ENCODE measurements at places on chromosomes 7 and 10.
A peak's percentile ranks its signal among the peaks of the same experiment; 100 is the strongest.

DNA sequence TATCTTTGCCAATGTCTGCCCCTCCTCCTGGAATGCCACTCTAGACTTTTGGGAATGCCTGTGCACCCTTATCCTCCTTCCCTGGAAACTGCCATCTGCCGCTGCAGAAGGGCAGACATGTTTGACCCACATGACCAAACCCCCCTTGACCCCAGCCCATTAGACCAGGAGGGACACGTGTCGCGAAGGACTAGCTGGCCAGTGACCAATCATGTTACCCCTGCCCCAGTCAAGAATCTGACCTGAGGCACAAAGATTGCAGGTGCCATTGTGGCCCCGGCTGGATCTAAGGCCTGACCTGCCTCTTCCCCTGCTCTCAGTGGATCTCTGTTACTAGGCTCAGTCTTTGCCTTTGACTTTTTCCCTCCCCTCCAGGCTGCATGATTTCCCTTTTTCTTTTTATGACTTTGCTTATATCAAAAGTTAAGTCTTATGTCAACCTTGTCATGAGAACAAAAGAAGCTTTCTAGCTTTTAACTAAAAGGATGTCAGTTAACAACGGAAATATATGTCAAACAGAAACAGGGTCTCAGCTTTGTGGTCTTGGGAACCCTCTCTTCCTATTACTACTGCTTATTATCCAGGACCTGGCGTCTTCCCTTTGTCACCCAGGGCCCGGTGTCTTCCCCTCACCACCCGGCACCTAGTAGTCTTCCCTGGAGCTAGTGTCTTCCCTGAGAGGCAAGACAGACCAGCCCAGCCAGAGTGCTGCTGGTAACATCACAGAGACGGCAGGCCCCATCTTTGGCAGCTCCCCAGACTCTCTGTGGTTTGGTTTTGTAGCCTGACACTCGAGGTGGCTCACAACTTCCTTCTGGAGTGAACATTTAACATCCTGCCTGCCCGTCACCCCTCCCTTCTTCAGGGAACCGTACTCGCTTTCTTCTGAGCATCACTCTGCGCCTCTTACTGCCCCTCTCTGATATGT is 24.4 kb upstream of the PPIF start:
- peak; percentile 86 for DNase-seq

GRCh38 chr10:84739641-84740040 is 411.3 kb downstream of the CCSER2 start:
- no peak for DNase-seq

DNA sequence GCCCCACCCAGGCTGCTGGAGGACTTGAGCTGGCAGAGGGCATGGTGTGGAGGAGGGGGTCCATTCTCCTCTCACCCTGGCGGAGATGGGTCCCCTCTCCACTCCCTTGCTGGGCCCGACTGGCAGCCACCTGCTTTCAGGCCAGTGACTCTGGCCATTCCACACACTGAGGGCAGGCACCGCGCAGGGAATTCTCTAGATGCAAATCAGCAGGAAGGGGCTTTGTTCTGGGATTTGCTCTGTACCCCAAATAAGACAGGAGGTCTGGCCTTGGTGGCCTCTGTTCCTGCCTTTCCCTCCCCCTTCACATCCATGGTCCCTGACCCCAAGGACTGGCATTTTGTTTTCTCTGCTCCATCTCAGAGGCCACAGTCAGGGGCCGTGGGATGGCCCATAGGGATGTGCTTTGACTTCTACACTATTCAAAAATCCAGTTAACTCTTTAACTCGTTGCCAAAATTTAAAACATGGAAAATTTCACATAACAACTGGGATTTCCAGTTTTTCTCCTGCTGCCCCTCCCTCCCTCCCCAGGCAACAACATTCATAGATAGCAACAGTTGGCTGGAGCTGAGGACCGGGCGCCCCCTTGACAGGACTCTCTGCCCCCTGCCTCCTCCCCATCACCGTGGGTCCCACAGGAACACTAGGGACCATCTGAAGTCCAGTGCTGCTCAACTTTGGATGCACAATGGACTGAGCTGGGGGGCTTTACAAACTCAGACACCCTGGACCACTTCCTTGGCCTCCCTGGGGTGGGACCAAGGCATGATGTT is 33.9 kb downstream of the PPIF start:
- no peak for DNase-seq

GRCh38 chr10:33509231-33509831 is 174.9 kb upstream of the NRP1 start:
- DNase-seq, result peak; percentile 82

DNA sequence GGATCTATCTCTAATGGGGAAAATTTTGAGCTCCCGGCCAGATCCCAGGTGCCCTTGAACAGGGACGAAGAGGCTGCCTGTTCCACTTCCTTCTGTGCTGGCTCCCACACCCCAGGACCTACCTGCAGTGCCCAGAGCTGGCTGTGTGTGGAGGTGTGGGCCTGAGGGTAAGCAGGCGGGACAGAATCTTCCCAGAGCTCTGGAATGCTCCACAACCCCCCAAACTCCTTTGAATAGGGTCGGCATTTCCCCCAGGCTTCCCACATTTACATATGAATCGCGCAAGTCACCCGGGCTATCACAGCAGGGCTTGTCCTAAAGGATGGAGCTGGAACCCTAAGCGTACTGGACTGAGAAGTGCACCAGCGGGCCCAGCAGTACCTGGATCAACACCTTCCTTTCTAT is 95.9 kb downstream of the DNMBP start:
- DNase-seq, result no peak

DNA sequence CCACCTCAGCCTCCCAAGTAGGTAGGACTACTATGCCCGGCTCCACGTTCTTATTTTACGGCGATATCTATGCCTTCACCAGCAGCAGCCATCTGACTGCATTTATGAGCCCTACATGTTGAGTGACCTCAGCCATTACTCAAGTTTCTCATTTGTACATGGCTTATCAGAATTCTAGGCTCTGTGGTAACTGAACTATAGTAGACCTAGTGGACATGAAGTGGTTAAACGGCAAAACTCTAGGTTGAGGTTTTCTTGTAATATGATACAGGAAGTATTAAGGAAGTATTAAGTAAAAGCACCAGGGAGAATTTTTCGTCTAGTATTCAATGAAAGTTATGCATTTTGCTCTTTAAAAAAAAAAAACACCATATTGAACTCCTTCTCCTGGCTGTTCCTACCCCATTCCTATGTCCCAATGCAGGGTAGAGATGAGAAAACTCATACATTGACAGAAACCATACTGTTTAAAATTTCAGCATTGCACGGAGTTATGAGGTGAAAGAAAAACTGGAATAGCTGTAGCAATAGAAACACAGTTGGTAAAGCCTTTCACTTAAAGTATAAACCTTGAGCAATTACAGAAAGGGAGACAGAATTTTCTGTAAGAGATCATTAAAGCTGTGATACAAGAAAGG is 39.8 kb upstream of the EPC1 start:
- peak; percentile 18 for DNase-seq

DNA sequence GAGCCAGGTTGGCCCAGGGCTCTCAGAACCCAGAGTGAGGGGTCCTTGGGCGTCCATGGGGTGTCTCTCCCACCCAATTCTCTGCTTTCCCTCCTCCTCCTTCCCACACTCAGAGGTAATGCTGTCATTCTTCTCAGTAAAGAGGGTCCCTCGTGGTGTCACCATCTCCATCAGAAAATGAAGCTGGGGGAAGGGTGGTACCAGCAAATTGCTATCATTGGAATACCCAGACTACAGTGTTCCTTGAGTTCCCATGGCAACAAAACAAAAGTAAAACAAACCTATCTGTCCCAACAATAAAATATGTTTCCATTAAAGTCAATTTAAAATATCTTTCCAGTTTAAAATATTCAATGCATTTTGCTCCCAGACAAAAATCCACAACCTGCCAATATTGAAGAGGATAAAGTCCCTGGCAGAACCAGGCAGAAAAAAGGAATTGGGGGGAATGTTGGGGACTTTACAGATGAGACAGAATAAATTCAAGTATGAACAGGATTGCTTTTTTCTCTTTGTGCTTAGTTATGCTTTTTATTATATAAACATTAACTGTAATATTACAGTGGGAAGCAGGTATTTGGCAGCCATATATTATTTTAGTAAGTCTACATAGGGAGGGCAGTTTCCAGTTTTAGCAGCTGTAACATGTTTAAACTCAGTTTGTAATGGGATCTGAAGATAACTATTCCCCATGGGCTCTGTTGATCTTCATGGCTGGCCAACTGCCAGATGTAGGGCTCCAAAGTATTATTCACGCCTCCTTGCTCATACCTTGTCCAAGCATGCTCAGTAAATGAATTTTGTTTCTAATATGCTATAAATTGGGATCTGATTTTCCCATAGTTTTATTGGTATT is 182.1 kb downstream of the ARID5B start:
- peak; percentile 14 for DNase-seq

- DNase-seq, result peak; percentile 26
Measured at GRCh38 chr10:44723619-44724325, 187.4 kb upstream of the TMEM72 start.

GRCh38 chr10:25059990-25060389 is 43.6 kb downstream of the THNSL1 start:
- DNase-seq, result no peak

DNA sequence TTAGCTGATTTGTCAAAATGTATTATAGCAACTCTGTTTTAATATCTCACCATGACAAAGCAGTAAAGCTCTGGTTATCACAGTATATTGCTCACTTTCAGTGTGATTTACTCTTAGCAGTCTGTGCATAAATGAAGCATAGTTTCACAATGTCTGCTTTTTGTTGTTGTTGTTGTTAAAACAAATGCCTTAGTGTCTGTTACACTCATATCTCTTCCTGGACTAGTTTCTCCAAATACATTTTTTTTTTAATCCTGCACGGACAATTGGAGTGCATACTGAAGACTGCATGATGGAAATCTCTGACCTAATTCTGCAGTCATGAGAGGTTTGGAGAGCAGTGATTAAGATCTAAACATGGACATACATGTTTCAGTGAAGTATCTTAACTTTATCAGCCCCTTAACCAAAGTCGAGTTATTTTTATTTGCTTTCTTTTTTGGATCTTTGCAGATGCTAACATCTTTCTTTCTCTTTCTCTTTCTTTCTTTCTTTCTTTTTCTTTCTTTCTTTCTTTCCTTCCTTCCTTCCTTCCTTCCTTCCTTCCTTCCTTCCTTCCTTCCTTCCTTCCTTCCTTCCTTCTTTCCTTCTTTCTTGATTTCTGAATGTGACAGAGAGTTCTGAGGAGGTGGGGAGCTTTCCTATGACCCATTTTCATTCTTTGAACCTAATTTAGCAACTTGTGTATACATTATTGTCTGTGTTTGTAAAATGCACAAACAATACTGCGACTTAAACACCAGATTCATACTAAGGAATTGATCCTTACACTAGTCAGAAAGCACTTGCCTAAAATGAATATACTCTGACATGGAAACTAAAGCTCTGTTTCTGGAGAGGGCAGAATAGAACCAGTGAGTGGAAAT is 161.5 kb upstream of the AGR3 start:
- DNase-seq, result no peak

DNA sequence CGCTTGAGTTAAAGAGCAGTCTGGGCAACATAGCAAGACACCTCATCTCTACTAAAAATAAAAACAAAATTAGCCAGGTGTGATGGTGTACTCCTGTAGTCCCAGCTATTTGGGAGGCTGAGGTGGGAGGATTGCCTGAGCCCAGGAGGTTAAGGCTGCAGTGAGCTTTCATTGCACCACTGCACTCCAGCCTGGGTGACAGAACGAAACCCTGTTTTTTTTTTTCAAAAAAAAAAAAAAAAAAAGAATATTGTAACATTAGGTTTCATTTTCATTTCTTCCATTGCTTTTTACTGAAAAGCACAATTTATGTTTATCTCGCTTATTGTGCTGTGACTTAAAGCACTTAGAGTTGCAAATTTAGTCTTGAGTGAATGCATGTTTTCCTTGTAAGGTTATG is 80.0 kb downstream of the MLLT10 start:
- no peak for DNase-seq

GRCh38 chr10:93367664-93368063 is 114.5 kb downstream of the MYOF start:
- no peak for DNase-seq

DNA sequence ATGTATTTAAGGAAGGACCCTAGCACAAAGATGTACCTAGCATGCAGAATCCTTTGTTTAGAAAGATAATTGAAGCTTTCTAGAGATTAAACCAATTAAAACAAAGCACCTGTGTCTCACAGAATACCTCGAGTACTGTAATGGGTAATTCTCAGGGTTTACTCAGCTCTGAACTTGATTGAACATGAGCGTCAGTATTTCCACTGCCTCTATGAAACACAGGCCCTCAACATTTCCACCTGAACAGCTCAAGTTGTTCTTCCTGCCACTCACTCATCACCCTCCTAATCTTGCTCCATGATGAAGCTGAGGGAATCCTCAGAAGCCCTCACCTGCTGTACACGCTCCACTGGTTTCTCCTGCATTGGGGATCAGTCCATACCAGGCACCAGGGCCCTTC is 33.7 kb upstream of the FZD1 start:
- DNase-seq, result no peak

GRCh38 chr7:74083928-74084721 is 521 bp downstream of the LIMK1 start:
- DNase-seq, result peak; percentile 62

GRCh38 chr7:108290459-108291151 is 160.4 kb upstream of the LAMB4 start:
- no peak for DNase-seq

GRCh38 chr7:122543891-122544290 is 155.0 kb downstream of the RNF133 start:
- no peak for DNase-seq

GRCh38 chr7:80896906-80897598 is 21.8 kb downstream of the SEMA3C start:
- no peak for DNase-seq

- DNase-seq, result no peak
Measured at GRCh38 chr7:114073701-114074100, 154.9 kb upstream of the PPP1R3A start.

DNA sequence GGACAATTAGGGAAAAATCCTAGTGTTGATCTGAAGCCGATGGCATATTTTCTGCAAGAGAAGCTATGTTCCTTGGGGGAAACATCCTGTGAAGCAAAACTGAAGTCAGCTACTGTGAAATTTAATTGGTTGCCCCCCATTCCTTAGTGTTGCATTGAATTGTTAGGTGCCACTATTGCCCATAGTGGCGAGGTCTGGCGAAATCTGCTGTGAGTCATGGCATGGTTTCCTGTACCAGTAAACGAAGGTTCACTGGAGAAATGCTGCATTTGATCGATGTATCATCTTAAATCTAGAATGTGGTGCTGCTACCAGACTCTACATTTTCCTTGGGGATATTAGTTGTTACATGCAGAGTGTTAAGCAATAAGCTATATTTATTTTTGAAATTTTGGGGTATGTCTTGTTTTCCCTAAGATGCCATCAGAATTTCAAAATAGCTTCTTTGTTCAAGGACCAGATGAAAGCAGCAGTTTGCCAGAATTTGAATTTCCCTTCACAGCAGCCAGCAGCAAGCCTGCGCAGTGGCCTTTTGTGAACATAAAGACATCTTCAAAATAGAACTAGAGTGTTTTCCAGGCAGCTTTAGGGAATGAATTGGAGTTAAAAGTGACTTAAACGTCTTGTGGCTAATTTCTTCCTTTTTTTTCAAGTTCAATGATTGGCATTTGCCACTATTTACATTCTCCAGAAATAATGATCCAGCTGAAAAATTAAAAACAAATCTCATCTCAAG is 348.6 kb upstream of the COBL start:
- DNase-seq, result no peak

- no peak for DNase-seq
Measured at GRCh38 chr10:71675295-71675970, 44.1 kb downstream of the C10orf105 start.

Data from suppressor macrophage (primary cell).